Stimulated activated CD4-positive, alpha-beta T cell treated with anti-CD3 and anti-CD28 coated beads, Interleukin-1b, Interleukin-23, amount 100 ng/mL, for 1 hour (primary cell): ENCODE measurements at places on chromosomes 13 and 19.

DNA sequence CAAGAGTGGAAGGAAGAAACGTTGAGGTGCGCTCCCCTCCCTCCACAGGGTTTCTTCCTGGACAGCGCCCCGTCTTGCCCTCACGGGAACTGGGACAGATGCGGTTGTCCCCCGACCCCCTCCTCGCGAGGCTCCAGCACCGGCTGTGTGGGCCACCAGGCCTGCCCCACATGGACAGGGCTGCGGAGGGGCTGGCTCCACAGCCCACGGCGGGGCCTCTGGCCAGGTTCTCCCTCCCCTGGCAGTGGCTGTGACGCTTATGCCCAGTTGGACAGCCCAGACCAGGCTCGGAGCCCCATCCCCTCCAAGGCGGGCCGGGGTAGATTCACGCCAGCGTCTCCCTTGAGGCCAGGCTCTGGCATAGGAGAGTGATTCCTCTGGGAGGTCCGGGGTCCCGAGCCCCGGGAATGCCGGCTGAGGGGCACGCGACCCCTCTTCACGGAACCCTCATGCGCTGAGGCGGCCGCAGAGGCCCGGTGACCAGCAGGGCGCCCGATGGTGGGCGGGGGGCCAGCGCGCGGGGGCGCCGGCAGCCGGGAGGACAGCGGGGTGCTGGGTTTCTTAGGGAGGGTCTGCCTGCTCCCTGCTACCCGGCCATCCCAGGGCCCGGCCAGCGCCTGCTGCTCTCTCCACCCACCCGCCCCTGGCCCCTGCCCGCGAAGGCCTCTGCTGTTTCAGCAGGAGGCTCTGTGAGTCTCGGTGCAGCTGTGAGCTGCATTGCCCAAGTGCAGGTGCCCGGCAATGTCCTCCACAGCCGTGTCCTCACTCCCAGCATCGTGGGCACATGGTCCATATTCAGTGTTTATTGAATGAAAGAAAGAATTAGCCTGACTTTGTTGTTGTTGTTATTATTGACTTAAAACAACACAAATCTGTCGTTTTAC is 20.3 kb upstream of the GAS6 start:
- no peak for DNase-seq

GRCh38 chr13:33092073-33092987 is 76.1 kb downstream of the KL start:
- DNase-seq, result no peak

DNA sequence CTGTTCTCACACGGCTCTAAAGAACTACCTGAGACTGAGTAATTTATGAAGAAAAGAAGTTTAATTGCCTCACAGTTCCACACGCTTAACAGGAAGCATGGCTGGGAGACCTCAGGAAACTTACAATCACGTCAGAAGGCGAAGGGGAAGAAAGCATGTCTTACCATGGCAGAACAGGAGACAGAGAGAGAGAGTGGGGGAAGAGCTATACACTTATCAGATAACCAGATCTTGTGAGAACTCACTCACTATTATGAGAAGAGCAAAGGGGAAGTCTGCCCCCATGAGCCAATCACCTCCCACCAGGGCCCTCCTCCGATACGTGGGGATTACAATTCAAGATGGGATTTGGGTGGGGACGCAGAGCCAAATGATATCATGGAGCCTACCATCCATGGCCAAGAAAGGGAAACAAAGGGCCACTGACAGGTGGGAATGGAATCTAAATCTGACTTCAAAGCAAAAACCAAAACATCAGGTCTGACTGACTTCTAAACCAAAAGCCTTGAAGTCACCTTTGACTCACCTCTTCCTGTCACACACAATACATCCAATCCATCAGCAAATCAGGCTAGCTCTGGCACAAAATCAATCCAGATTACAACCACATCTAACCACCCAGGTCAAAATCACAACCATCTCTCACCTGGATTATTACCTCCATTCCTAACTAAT is 189.7 kb downstream of the ENOX1 start:
- DNase-seq, result no peak

DNA sequence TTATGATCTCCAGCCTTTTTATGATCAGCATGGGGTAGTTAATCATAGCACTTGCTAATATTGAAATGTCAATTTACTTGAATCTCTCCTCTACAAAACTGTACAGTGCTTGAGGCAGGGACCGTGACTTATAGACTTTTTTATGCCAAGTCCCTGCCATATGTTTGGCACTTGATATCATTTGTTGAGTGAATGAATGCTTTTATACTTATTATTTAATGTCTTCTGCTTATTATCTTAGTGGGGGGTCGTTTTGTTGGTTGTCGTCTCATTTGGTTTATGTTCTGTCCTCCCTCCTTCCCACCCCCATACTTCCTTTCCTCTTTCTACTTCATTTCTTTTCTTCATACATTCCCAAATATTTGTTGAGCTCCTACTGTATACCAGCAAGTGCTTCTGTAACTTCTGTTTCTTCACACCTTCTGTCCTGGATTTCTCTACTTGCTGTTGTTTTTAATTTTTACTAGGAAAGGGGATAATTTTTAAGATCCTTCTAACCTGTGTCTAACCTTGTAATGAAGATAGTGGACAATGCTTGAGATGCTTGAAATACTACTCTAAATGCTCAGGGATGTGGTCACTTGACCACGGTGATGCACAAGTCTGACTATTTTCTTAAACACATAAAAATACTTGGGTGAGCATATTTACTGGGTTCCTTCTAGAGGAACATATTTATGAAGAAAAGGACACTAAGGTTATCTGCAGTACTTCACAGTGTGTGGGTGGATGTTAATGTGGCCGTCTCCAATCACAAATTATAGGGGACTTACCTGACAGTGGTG is 223.8 kb downstream of the TDRD3 start:
- no peak for DNase-seq

- no peak for DNase-seq
Observed at GRCh38 chr19:14363183-14364097, 17.8 kb upstream of the ADGRE5 start.

DNA sequence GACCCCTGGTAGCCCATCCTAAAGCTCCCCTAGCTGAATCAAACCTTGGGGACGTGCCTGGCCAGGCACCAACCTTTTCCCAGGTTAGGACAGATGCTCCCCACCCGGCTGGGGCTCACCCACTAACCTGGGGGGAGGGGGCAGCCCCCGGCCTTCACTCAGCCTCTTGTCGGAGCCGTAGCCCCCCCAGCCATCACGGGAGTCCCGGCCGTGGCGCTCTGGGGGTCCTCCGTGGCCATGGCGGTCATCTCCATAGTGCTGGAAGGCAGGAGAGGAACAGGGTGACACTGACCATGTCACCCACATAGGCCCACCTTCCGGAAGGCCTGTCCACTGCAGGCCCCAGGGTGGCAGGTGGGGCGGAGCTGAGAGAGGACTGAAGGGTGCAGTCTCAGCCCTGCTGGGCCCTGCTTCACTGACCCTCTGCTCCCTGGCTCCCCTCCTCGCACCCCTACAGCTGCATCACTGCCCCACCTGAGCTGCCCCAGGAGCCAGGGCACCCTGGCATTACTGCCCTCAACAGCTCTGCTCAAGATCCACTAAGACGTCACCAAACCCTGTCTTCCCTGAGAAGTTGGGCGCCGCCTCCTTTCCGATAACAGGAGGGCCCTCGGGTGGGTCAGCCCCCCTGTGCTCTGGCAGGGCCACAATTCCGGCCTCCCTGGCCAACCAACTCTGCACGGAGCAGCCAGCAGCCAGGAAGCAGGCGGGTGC is 22.6 kb upstream of the TINCR start:
- no peak for DNase-seq

GRCh38 chr13:48574041-48574796 is 41.3 kb upstream of the RCBTB2 start:
- DNase-seq, result no peak

GRCh38 chr13:66879988-66880387 is 350.1 kb downstream of the PCDH9 start:
- no peak for DNase-seq

GRCh38 chr13:109150696-109151095 is 521.3 kb downstream of the MYO16 start:
- DNase-seq, result no peak
